Fibroblast of skin of right biceps (primary cell): ENCODE measurements at places on chromosomes 7 and 10.

- no peak for DNase-seq
These were observed 54.6 kb downstream of the FHIP2A start for GRCh38 chr10:114876169-114876568.

- no peak for DNase-seq
These were observed 116.2 kb downstream of the AVL9 start for GRCh38 chr7:32611201-32612099.

DNA sequence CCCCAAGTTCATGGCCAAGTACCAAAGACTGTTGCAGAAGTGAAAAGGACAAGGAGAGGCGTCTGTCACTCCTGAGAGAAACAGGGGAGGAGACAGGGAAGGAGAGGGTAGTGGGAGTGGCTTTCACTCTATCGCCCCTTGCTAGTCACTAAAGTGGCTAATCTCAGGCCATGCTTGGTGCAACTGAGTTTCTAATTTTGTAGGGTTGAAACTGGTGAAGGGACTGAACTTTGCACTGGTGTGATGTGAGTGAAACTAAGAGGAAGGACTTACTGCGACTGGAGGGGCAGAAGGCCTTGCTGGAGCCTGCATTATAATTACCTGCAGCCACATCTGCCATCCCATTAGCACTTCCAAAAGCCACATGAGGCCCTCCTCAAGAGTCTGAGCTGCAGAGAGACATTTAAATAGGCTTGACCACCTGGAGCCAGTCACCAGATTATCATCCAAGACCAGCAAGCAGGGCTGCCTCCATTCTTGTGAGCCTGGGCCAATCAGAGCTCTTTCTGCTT lies 107.2 kb upstream of the EEPD1 start:
- no peak for DNase-seq

DNA sequence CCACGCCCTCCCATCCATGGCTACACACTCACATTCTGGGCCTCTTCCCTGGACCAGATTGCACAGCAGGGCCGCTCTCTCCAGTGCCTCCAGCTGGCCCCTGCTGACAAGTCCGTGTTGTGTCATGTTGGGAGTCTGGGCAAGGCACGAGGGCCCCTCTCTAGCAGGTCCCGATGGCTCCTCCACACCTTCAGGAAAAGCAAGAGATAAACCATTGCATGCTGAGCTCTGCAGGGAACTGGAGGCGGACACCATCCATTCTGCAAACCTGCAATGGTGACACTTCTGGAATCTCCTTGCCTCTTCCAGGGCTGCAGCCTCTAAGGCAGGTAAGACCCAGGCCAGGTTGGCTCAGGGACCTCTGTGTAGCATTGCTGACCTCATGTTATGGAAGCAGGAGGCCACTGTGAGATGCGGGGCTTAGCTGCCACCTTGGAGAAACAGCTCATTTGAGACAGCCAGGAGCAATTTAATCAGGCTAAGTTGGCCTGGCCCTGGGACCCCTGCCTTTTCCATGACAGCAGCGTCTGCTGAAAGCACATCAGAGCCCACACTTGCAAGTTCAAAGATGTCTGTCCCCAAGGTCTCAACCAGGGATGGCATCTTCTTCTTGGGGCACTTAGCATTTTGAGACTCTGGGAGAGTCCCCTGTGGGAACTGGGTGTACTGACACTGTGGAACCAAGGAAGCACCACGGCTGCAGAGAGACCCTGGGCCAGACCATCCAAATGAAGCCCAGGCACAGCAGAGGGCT lies 34.2 kb upstream of the LEP start:
- DNase-seq: no peak

- no peak for DNase-seq
These were observed 76.5 kb downstream of the ADCY1 start for GRCh38 chr7:45650404-45651394.

- DNase-seq: no peak
These were observed 3.8 kb downstream of the ZNF655 start for GRCh38 chr7:99562114-99562784.

DNA sequence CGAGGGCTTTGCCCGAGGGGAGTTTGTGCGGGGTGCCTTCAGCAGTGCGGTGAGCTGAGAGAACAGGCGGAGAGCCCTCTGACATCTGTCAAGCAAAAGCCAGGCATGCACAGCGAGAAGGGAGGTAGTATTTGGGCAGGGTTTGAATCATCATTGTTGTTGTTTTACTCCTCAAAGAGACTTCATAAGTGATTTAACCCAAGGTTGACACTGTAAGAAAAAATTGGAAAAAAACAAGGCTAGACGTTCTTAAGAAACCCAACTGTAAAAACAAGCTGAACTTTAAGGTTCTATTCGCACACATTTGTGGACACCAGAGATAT lies 1.3 kb downstream of the ADAM22 start:
- DNase-seq: no peak

GRCh38 chr7:35694161-35694783 lies 663 bp downstream of the HERPUD2 start:
- no peak for DNase-seq

DNA sequence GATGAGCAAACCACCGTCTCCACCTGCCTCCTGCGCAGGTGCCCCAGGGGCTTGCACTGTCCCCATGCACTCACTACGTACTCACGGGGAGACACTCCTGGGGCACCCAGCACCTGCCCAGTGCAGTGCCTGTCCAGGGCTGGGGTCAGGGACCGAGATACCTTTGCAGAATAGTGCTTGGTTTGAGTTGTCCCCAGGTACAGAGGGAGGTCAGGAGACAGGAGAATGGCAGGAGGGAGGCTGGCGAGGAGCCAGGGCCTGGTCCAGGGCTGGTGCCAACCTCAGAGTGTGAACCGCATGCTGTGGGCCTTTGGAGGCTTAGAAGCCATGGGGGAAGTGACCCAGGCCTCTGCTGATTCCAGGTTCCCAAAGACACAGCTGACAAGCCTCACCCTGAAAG lies 110.1 kb upstream of the GPR26 start:
- DNase-seq: no peak

DNA sequence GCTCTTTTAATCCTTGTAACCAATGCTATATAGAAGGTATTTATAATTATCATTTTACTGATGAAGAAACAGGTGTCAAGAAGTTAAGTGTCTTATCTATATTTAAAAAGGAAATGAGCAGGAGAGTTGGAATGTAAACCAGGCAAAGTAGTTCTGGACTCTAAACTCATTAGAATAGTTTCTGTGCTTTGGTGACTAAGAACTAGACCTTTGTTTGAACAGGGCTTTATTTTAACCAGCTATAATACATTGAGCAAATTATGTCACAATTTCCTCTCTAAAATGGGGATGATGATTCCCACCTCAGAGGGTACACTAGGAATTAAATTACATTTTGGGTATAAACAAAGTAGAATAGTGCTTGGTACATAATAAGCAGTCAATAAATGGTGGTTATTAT lies 236.0 kb downstream of the MAGI2 start:
- peak; percentile 11 for DNase-seq

- DNase-seq: no peak
These were observed 1.7 kb upstream of the PTPRE start for GRCh38 chr10:127905001-127905847.

DNA sequence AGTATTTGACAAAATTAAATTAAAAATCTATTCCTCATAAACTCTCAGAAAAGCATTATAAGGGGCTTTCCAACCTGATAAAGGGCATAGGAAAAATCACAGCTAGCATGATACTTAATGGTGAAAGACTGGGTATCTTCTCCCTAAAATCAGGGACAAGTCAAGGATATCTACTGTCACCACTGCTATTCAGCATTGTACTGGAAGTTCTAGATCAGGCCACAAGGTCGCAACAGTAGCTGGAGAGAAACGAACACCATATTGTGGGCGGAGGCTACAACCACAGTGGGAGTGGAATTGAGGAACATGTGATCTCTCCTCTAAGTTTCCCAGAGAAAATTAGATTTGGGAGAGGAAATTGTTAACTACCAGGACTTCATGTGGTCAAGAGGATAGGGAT lies 70.0 kb upstream of the NAMPT start:
- no peak for DNase-seq

GRCh38 chr7:156025675-156026074 lies 213.4 kb upstream of the SHH start:
- no peak for DNase-seq

- DNase-seq: no peak
These were observed 92.7 kb downstream of the RNLS start for GRCh38 chr10:88490231-88490980.

GRCh38 chr7:93150200-93150835 lies 2.1 kb upstream of the SAMD9L start:
- peak; percentile 70 for DNase-seq

DNA sequence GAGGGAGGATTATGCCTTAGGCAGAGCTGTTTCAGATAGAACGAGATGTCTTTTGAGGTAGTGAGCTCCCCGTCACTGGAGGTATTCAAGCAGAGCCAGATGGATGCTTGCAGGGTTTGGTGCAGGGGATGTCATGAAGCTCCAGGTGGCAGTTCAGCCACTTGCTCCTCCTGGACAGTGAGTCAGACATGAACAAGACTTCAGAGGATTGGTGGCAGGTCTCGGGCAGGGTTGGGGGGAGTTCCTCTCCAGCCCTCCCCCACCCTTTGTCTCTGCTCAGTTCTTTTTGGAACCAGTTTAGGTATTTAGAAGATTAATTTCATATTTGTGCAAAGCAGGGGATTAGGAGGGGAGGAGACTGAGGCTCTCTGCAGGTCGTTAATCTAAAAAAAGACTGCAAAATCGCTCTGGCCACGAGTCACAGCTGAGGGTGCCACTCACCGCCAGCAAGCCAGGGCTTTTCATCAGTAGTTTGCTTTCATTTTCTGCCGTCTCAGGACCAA lies 21.5 kb upstream of the MYL10 start:
- no peak for DNase-seq

GRCh38 chr10:131437556-131438475 lies 126.3 kb upstream of the TCERG1L start:
- no peak for DNase-seq

GRCh38 chr7:142300689-142301088 lies 42.8 kb upstream of the PRSS58 start:
- DNase-seq: no peak

GRCh38 chr10:86857128-86857721 lies 100.2 kb downstream of the MMRN2 start:
- DNase-seq: peak; percentile 91

- DNase-seq: no peak
These were observed 535.8 kb downstream of the PTPRN2 start for GRCh38 chr7:158051776-158052175.

DNA sequence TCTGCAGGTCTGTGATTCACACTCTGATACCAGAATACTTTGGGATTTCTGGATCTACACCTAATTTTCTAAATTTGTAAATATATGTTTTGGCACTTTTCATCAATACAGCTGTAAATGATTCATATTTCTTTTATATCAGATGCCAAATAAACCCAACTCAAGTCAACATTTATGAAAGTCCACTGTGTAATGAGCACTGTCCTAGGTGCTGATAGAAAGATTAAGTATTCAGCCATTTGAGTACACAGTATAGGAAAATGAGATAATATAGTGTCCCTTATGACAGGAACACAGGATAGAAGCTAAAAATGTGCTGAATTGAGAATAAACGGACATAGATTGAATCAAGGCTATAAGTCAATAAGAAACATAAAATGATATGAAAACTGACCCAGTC lies 6.4 kb downstream of the ANXA7 start:
- no peak for DNase-seq

DNA sequence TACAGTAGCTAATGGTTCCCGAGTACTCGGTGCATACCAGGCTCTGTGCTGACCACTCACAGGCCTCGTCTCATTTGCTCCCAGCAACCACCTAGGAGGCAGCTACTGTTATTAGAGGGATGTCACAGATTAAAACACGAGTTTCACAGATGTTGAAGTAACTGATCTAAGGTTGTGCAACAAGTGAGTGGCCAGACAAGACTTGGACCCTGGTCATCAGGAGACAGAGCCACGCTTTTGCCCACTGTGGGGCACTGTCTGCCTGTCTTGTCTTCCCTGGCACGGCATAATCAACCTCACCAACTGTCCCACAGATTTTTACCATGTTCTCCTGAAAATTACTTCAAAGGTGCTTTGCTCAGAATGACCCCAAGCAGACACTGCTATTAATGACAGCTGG lies 111.6 kb upstream of the HABP2 start:
- no peak for DNase-seq

DNA sequence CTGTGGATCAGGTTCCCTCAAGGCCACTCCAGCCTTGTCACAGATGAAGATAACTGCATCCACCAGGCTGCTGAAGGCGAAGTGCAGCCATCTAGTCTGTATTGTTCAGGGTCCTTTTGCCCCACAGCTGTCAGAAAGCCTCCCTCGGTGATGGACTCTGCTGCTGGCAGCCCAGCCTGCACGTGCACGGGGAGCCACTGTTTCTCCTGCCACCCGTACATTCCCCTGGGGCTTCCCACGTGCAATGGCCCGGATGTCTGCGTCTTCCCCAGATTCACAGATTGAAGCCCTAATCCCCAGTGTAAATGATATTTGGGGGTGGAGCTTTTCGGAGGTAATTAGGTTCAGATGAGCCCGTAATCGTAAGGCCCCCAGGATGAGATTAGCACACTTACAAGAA lies 46.6 kb upstream of the VIPR2 start:
- no peak for DNase-seq

DNA sequence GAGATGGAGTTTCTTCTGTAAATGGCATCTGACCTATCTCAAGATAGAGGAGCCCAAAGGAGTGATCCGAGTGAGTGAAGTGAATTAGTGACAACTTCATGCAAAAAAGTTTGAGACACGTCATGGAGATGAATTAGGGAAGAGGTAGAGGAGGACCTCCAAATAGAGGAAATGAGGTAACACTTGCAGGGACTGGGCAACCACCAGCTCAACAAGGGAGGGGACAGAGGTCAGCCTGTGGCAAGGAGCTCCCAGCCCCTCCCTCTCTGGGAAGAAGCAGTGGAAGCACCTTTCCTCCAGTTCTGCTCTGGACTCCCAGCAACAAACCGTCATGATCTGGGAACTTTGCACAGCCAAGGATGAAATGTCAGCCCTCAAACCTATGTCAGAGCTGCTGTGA lies 83.5 kb upstream of the IKZF1 start:
- no peak for DNase-seq

DNA sequence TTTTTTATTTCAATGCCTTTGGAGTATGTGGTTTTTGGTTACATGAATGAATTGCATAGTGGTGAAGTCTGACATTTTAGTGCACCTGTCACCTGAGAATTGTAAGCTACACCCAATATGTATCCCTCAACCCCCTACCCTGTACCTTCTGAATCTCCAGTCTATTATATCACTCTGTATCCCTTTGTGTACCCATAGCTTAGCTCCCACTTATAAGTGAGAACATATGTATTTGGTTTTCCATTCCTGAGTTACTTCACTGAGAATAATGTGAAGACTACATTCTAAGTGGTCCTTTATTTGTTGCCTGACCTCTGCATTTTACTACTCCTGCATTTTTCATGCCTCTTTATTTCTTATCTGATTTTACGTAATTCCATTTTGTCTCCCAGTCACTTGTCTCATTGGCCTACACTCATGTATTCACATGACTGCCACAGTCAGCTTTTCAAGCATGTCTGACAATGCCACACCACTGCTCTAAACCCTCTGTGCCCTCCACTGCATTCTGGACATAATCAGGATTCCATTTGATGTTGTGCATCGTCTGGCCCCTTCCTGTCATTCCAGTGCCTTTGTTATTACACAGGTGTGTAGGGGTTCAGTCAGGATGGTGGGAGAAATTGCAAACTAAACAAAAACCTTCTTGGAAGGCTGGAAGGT lies 1325.5 kb downstream of the XPNPEP1 start:
- no peak for DNase-seq
